ENCODE measurements at places on chromosomes 5 and 9. TPM values are rescaled to one million over a fixed set of nuclear protein-coding genes. Genes with fewer than 3 reads are reported as not detected.

DNA sequence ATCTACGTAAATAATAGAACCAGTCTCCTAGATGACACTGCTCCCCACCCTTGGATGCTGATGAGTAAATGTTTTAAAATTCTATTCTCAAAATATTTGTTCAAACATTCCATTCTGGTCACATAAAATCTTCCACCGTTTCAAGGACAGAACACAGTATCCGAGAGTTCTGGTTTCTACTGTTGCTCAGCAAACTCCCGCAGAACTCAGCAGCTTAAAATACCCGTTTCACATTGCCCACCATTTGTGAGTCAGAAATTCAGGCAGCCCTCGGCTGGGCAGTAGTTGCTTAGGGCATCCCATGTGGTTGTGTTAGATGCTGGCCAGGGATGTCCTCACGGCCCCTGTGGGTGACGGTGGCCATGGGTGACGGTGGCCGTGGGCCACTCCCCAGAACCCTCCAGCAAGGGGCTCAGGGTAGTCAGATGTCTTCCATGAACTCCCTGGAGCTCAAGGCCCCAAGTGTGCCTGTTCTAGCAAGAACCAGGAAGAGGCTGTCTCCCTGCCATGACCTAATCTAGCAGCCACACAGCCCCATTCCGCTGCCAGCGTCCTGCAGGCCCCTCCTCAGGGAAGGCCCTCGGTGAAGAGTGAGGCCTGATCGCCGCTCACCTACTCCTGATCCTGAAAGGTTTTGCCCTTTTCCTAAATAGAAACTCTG, 17.4 kb downstream of the MGAT1 start:
- no peaks in the 10 kb centered on the region for H3K27me3 ChIP-seq
- peaks cover 4% of the 10 kb centered on the region for H3K4me1 ChIP-seq
- H3K4me3 ChIP-seq = peak overlapping the region; percentile 9
- H3K27ac ChIP-seq = peak overlapping the region; percentile 67

The WWC1 gene
- 6.1 TPM for total RNA-seq

The SH2D3C gene
- 16.9 TPM for total RNA-seq

DNA sequence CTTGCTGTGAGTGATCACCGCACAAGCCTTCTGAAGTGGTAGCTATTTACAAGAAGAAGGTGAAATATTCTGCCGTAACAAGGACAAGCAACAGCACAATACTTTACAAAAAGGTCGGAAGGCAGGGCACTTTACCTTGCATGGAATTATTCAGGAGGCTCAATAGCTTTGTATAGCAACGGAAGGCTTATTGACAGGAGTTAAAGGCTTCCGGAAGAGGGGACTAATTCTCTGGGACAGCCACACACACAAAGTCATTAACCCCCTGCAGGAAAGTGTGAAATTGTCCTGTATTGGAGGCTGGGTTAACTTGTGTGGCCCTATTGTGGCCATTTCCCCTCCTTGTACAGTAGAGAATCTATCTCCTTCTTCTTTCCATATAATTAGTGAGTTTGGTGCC, 199.3 kb upstream of the SEMA6A start:
- no peak for DNase-seq
- no peak overlapping the region for H3K27ac ChIP-seq
- peaks cover 6% of the 10 kb centered on the region for H3K4me1 ChIP-seq
- H3K4me3 ChIP-seq = no peak overlapping the region

Data from heart left ventricle (tissue), 16 donors.